ENCODE measurements at places on chromosomes 5 and 9.

GRCh38 chr5:163505049-163505367 is 411 bp upstream of the MAT2B start:
- DNase-seq: no peak

DNA sequence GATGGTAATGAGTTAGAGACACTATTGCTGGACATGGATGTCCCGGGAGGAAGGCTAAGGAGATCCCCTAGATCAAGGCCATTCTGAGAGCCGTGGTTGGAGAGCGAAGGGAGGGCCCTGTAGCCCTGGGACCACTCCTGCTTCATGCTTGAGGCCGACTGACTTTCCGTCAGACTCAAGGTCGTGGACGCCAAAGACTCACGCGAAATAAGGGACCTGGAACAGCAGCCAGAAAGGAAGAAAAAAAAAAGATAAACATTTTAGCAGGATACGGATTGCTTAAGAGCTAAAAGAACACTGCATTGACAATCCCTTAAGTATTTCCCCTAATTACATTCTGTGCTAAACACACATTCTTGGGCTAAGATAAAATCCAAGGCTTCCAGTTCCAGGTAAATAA is 181.2 kb downstream of the GLIS3 start:
- DNase-seq: no peak

- DNase-seq: no peak
Observed at GRCh38 chr5:178357121-178357521, 124.5 kb upstream of the PHYKPL start.

- DNase-seq: no peak
Observed at GRCh38 chr5:56640763-56641406, 174.5 kb upstream of the MAP3K1 start.

- DNase-seq: no peak
Observed at GRCh38 chr9:32665101-32665500, 29.6 kb upstream of the TAF1L start.

DNA sequence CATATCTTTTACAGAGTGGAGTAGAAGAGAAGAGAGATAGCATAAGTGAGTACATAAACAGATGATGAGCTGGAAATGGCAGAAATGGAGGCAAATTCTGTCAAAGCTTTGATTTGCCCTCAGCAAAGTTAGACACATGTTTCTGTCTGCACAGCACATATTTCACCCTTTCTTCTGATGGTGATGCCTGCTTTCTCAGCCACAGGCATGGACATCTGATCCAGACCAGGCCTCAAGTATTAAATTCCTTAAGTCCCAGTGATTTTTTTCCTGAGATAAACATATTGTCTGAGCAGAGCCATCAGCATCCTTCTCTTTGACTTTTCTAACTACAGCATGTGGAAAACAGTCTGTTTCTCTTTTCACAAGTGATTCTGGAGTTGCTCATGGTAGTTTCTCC is 409.8 kb downstream of the MAN2A1 start:
- DNase-seq: no peak

DNA sequence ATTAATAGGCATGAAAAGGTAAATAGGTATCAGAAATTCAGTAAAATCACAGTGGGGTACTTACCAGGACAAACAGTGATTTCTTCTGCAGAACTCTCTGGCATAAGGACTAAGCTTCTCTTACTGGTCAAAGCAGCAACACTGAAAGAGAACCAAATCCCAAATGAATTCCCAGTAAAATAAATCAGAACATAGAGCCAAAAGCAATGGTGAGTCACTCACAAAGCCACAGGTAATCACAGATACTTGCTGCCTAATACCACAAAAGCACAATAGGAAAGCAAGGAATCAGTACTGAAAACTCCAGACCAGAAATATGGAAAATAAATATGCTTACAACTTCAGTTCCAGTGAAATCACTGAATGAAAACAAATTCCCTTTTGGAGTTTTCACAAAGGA is 50.7 kb downstream of the UIMC1 start:
- DNase-seq: no peak

- DNase-seq: no peak
Observed at GRCh38 chr5:11684607-11685006, 219.6 kb downstream of the CTNND2 start.

GRCh38 chr5:133091034-133091433 is 39.2 kb downstream of the HSPA4 start:
- DNase-seq: no peak

DNA sequence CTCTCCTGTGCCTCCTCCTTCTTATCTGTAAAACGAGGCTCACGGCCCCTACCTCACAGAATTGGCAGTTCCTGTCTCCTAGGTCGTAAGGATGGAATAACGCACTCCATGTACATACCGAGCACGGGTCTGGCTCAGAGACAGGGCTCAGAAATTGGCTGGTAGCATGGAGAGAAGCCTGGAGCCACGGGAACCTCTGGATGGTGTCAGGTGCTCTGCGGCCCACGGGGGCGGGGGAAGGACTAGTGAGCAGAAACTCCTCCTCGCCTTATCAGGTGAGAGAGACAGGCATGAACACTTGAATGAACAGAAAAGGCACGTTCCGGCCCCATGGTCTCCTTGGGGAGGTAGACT is 15.4 kb upstream of the C5orf47 start:
- no peak for DNase-seq

GRCh38 chr9:94576131-94576530 is 17.5 kb downstream of the FBP2 start:
- DNase-seq: no peak

DNA sequence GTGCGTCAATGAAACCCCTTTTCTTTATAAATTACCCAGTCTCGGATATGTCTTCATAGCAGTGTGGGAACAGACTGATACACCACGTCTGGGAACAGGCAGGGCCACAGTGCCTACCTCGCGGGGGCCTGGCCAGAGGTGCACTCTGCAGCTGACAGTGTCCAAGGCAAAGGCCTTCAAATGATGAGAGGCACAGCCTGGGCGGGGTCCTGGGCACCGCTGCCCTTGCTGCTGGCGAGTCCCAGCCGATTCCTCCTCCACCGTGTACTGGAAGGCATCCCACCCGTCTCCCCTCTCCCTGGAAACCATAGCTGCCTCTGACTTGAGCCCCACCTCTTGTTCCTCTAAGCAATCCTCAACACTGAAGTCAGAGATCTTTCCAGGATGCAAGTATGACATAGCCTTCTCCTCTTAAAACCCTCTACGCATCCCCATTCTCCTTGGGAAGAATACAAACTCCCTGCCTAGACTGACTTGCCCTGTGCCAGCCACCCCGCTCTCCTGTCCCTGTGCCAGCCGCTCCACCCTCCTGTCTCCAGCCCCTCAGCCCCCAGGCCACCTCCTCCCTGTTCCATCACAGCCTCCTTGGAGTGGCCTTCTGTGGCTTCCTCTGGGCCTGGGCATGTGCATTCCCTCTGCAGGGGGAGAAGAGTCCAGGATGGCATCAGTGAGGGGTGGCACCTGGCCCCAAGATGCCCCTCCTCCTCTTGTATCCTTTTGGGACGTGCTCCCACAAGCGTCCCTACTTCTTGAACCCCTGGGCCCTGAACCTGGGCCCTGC is 8.1 kb upstream of the COL5A1 start:
- DNase-seq: no peak

- no peak for DNase-seq
Observed at GRCh38 chr5:53613536-53613935, 53.1 kb downstream of the NDUFS4 start.

DNA sequence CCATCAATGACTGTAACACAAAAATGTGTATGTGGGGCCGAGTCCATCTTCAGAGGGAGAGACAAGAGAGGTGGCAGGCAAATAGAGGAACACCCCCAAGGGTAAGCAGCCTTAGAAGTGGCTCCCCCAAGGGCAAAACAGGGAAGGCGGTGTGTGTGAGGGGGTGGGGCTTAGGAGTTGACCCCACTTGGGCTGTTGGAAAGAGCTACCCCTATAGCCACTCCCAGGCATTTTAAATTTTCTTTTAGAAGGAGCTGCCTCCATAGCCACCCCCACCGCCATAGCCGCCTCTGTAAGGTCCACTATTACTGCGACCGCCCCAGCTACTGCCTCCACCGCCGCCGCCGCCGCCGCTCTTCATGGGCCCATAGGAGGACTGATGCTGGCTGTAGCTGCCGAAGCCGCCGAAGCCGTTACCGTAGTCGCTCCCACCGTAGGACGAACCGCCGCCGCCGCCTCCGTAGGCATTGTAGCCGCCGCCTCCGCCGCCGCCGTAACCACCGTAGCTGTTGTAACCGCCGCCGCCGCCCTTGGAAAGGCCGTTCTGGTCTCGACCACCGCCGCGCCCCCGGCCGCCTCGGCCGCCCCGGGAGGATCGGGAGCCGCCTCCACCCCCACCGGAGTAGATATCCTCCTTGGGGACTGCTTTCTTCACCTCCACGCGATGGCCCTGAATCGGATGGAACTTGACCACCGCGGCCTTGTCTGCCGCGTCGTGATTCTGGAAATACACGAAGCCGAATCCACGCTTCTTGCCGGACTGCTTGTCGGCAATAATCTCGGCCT is 1.1 kb downstream of the HNRNPA0 start:
- DNase-seq: no peak

DNA sequence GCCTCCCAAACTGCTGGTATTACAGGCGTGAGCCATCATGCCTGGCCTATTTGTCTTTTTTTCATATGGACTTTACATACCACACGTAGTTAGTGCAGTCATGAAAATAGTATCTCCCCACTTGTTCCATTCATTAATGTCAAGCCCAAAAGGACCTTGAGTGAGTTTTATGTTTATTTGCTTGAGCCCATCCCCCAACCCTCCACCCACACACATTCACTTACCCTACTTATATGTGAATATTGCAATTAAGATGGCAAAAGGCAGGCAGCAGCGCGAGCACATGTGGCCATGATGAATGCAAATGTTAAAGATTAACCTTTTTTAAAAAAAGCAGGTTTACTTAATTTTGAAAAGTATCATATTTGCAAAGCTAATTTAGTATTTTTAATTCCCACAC is 24.9 kb upstream of the PIK3R1 start:
- DNase-seq: no peak

GRCh38 chr9:101592788-101593187 is 2.0 kb downstream of the PPP3R2 start:
- DNase-seq: no peak

DNA sequence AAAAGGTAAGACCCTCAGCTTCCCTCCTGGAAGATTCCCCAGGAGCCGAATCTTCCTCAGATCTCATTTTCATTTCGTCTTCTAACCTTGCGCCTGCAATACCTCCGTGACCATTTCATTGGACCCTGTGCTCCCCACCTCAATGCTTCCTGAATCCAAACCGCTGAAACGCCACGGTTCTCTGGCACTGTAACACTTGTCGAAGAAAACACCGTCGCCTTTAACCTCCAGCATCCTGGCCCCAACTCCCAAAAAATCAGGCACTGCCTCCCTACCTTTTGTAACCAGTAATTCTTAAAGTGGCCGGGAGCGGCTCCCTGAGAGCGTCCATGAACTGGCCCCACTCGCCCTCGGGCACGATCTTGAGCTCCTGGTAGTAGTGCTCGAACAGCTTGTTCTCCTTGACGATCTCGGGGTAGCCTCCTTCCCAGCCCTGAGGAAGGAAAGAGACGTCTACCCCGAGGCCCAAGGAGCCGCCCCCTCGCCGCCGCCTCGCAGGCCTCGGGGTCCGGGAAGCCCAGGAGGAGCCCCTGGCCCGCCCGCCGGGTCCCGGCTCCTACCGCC is 438 bp downstream of the NSUN2 start:
- DNase-seq: peak; percentile 0

GRCh38 chr5:17218353-17219005 is 1.0 kb downstream of the BASP1 start:
- DNase-seq: no peak

GRCh38 chr5:36777105-36777757 is 99.3 kb upstream of the NIPBL start:
- no peak for DNase-seq

- no peak for DNase-seq
Observed at GRCh38 chr9:137294091-137294680, 7.9 kb downstream of the NRARP start.

DNA sequence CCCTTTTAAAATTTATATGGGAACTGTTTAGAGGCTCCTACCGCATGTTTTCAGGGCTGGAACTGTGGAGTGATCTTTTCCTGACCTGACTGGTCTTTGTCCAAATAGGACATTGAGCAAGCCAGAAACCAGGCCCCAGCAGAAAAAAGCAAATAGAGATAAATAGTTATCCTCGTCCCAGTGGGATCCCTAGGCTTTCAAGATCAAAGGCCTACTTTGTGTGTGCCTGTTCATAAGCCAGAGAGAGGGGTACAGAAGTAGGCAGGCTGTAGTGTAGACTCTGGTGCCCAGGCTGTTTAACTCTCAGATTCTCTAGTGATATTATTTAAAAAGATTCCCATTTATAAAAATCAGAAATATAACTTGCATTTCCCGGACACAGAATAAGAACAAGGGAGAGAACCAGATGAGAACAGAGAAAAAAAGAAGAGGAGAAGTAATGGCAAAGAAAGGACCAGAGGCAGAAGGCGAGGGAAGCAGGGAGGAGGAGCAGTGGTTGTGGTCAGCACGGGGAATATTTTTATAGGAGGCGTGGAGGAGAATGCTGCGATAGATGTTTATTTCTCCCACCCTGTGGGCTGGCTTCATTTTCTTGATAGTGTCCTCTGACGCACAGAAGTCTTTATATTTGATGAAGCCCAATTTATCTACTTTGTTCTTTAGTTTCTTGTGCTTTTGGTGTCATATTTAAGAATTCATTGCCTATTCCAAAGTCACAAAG is 101.2 kb downstream of the AOPEP start:
- DNase-seq: no peak

DNA sequence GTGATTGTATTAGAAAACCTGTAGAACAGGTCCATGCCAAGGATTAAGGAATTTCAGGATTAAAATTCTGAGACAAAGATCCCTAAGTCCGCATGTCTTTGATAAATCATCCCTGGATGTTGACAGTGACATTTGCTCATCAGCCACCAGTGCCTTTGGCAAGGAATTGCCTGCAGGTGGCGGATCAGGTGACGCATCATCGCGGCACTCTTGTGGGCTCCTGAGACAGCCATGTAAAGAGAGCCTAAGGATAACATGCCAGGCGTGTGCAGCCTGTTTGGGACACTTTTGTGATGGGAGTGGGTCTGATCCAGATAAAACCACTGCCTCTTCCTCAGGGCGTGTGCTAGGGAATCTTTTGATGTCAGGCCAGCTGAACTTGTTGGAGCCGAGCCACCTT is 40.6 kb downstream of the ADCY2 start:
- no peak for DNase-seq

- no peak for DNase-seq
Observed at GRCh38 chr9:7607421-7607820, 192.2 kb downstream of the DMAC1 start.

GRCh38 chr9:137136881-137137607 is 1.9 kb upstream of the GRIN1 start:
- DNase-seq: no peak

All from stimulated activated CD8-positive, alpha-beta memory T cell treated with anti-CD3 and anti-CD28 coated beads, Interleukin-7, amount 100 ng/mL, for 1 hour (primary cell).